NCI-H1436 (cell line): ENCODE measurements at places on chromosomes 7 and 10.

DNA sequence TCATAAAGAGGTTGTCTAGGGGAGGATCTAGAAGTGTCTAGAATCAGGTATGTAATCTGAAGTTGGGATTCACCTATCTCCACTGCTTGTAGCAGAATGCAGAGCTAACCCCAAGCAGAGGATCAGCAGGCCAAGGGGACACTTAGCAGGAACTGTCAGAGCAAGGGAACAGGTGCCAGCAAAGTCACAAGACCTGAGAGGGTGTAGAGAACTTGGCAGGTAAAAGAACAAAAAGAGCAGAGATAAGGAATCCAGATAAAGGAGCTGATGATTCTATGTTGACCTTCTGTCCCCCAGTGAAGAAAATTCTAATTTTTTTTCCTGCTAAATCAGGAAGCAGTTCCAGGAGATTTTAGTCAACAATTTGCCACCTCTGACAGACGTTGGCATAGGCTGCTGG, 91.4 kb upstream of the CCDC71L start:
- DNase-seq: no peak

GRCh38 chr10:96556003-96556402, 30.8 kb downstream of the TM9SF3 start:
- DNase-seq: no peak

- no peak for DNase-seq
These were observed 539.4 kb upstream of the MGMT start for GRCh38 chr10:128927497-128928161.

GRCh38 chr10:123746942-123747341, 80.8 kb downstream of the GPR26 start:
- DNase-seq: no peak

DNA sequence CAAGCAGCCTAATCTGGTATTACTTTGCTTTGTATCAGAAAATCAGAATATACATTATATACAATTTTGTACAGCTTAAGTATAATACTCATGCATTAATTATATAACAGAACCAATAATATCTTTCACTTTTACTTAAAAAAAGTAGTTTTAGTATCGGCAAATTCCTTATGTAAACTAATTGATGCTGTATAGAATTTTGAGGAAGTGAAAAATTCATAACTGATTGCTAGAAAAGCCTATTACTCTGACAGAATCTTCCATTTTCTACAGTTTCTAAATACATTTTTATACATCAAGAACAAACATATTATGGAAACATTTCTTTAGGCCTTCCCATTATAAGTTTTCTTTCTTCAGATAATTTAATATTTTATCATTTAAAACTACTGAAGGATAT, 124.0 kb upstream of the GPR22 start:
- no peak for DNase-seq

- DNase-seq: no peak
These were observed 32.6 kb downstream of the TMEM270 start for GRCh38 chr7:73893342-73894101.

DNA sequence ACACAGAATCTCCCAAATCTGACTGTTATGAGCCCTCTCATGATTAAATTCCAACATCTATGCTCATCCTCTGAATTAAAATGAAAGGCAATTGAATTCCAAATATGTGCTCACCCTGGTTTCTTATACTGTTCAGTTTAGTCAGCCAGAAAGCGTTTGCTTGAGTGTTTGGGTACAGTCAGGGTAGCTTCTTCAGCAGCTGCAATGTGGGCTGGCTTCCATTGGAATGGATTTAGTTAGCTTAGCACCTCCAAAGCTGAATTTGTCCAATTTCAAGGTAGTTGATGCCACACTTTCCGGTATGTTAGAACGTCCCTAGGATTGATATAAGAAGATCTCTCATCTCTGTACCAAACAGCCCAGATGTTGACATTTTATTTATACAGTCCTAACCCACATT, 9.3 kb downstream of the KLHL7 start:
- no peak for DNase-seq

GRCh38 chr7:124009321-124009720, 23.5 kb downstream of the TMEM229A start:
- DNase-seq: no peak

GRCh38 chr7:18831419-18831818, 286.0 kb downstream of the TWIST1 start:
- no peak for DNase-seq

GRCh38 chr10:6416892-6417512, 163.1 kb downstream of the PRKCQ start:
- no peak for DNase-seq

DNA sequence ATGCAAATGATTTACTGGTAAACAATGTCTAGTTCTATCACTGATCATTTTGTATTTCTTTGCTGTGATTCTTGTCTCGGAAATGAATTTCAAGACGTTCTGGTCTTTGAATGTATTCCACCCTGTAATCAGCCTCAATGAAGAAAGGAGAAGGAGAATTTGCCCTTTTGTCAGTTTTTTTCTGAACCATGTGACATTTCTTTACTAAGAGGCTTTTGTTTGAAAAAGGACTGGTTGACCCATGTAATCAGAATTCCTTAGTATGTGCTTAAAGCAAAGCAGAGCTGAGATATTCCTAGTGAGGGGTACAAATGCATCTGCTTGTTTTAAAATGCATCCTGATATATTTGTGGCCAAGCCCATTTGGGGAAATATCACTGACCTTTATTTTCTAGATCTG, 581.6 kb downstream of the ETV1 start:
- no peak for DNase-seq

- peak; percentile 63 for DNase-seq
These were observed 1.0 kb upstream of the LRRN3 start for GRCh38 chr7:111089822-111090426.

DNA sequence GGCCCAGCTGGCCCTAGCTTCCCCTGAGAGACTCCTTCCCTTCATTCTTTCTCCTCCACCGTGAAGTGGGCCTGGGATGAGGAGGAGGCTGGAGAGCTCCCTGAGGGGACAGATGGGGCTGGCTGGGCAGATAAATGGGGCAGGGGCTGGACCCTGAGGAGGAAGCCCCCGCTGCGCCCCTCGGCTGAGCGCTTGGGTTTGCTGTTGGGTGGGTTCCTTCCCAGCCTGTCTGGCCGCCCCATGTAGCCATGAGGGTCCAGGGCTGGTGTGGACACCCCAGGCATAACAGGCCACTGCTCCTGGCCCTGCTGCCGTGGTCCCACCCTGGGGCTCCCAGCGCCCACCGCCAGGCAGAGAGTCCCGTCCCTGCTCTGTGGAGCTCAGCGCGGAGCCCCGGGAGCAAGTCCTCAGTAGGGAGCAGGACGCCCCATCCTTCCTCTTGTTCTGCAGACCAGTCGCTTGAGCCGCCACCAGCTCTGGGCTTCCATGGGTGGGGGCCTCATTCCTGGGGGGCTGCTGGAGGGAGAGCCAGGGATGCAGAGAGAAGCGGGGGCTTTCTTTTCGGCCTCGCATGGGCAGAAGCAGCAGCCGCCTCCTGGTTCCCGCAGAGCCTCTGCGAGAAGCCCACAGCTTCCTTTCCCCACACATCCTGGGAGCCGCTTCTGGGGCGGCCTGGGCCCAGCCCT, 266.4 kb upstream of the TCERG1L start:
- DNase-seq: no peak

DNA sequence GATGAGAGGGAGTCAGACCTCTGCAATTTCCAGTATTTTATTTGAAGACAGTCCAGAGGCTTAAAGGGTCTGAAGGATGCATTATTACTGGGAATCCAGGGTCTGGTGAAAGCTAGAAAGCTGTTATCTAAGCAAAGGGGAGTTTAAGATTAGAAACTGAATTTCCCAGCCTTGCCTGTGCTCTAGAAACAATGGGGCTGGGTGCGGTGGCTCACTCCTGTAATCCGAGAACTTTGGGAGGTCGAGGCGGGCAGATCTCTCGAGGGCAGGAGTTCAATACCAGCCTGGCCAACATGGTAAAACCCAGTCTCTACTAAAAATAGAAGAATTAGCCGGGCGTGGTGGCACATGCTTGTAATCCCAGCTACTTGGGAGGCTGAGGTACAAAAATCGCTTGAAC, 71.5 kb upstream of the ANLN start:
- no peak for DNase-seq

DNA sequence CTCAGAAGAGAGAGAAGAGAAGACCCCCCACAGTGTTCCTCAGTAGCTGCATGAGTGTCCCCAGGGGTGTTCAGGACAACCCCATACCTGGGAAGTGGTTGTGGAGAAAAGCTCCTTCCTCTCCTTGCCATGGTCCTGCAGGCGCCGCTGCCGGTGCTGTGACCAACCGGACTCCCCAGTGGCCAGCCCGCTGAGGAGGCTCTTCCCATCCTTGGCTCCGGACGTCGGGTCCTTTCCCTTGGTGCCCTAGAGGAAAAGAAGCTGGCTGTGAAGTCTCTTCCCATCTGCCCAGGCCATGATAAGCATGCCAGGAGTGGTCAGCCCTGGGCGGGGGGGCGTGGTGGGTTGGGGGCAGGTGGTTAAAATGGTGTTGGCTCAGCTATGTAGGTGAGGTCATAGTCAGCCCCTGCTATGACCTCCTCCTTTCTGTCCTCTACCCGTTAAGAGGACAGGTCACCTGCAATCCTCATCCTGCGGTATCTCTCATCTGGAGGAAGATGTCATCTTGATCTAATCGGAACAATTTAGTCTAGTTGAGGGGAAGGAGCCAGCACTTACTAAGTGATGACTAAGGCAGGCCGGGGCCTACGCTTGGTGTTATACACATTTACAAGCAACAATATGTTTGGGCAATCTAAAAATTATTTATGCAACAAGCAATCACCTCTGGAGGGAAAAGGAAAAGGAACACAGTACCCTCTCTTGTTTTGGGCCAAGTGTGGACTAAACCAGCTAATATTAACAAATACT, 13.2 kb downstream of the WDR91 start:
- DNase-seq: no peak

DNA sequence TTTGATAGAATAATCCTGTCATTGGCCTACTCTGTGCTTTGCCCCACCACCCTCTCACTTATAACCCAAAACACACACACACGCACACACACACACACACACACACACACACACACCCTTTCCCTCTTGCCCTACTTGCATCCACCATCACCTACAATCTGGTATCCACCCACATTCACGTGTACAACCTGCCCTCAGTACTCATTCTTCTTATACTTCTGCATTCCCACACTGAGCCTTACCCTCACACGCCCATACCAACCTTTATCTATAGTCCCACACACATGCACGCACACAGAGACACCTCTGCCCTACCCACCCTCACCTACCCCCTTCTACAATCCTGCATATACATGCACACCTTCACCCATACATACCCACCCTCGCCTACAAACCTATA, 10.8 kb upstream of the SRI start:
- no peak for DNase-seq

DNA sequence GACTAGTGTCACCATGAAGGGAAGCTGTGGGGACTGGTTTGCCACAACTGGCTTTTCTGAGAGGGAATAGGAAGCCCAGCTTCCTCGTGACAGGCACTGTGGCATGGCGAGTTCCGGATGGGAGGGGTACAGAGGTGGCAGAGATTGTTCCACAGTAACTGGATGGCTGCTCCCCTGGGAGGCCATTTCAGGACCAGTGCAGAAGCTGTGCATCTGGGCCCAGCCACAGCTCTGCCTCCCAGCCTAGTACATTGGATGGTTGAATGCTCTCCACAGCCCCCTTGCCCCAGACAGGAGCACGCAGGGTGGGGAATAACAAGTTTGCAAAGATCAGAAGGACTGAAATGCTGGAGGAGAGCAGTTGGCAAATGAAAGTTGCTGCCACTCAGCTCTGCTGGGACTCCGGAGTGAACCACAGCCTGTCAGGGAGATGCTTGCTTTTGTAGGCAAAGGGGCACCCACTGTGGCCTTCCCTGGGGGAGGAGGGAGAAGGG, 51.8 kb downstream of the GSDME start:
- no peak for DNase-seq

DNA sequence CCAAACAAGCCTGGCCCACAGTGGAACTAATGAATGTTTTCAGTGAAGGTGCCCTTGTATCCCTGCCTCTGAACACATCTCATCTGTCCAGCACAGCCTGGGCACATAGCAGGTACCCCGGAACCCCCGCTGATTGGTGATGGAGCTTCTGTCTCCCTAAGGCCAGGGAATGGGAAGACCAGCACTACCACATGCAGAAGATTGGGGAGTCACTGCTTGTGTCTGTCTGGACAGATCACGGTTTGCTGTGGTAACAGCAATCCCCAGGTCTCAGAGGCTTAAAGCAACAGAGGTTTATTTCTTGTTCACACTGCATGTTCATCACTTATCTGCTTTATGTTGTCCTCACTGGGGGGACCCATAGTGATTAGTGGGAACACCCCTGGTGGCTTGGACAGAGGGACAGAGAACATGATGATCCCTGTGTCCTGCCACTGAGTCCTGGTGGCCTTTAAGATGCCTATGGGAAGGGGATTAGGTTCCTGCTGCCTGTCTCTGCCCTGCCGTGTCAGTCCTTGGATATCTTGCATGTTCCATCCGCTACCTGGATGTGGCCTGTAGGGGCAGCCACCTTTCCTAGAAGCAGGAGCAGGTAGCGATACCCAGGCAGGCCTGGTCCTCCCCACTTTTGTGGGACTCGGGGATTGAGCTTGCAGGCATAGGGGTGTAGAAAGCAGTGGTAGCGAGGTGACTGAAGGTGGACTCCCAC, 3.6 kb downstream of the TSPAN14 start:
- no peak for DNase-seq

GRCh38 chr7:55180963-55181542, 162.2 kb downstream of the EGFR start:
- no peak for DNase-seq
